ENCODE measurements at places on chromosomes 2 and 18.

DNA sequence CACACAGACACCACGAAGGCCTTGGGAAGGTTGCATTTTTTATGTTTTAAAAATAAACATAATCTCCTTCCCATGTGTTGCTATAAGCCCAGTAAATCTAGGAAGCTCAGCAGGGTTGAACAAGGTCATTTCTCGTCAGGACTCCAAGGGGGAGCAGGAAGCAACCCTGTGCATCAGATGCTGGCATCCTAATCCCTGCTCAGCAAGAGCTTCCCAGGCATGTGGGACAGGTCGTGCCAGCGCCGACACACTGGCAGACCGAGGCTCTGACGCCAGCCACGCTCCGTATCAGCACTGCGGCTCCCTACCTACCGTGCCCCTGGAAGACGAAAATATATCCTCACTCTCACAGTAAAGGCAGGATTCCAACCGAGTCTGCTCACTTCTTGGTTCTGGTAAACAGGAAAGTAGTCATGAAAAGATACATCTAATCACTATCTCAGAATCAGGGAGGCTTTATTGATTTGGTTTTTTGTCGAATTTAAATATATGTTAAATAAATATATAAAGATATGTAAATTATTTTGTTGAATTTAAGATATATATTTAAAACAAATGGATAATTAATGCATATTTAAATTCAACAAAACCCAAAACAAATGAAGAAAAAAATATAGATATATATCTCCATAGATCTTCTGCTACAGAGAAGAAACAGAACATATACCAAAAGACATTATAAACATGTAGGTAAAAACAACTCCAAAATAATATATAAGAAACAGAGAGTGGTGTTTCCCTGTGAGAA is 61.4 kb downstream of the TXNL1 start:
- DNase-seq: no peak

DNA sequence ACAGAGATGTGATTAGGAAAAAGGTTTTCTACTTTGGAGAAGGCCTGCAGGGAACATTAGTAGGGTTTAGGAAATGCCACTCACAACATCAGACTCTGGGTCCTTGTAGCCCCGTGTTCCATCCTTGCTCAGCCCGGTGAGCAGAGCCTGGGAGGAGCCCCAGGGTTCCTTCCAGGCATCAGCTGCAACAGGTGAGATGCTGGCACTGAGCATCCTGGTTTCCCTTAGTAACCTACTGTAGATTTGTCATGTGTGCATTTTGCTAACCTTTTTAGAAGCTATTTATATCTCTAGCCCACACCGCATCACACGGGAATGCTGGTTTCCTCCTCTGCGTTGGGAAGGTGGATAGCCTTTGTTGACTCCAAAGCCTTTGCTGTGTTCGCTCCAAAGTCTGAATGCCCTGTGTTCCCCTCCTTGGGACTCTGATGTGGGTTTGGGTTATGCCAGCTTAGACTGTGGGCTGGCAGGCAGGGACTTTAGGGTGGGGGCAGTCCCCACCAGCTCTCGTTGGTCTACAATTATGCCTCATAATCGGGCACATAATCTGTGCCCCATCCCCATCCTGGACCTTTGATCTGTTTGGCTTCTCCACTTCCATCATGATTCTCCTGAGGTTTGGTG is 69.3 kb downstream of the TMEM247 start:
- DNase-seq: no peak

DNA sequence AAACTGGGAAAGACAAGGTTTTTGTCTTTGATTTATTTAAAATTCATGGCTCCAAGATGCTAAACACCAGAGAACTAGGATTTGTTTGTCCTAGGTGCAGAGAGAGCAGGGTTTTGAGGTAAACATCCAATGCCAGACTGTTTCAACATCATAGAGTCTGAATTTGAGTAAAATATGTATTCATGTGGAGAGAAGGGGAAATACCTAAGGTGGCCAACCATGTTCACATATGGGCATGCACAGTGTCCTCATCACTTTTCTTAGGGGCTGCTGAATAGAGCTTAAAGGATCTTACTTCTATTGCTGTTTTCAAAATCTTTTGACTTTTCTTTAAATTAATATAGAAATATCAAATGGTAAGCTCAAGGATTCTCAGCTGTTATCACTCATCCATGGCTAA is 287.0 kb upstream of the CCDC68 start:
- no peak for DNase-seq

GRCh38 chr2:95525294-95526035 is 40.9 kb upstream of the TRIM43B start:
- no peak for DNase-seq

DNA sequence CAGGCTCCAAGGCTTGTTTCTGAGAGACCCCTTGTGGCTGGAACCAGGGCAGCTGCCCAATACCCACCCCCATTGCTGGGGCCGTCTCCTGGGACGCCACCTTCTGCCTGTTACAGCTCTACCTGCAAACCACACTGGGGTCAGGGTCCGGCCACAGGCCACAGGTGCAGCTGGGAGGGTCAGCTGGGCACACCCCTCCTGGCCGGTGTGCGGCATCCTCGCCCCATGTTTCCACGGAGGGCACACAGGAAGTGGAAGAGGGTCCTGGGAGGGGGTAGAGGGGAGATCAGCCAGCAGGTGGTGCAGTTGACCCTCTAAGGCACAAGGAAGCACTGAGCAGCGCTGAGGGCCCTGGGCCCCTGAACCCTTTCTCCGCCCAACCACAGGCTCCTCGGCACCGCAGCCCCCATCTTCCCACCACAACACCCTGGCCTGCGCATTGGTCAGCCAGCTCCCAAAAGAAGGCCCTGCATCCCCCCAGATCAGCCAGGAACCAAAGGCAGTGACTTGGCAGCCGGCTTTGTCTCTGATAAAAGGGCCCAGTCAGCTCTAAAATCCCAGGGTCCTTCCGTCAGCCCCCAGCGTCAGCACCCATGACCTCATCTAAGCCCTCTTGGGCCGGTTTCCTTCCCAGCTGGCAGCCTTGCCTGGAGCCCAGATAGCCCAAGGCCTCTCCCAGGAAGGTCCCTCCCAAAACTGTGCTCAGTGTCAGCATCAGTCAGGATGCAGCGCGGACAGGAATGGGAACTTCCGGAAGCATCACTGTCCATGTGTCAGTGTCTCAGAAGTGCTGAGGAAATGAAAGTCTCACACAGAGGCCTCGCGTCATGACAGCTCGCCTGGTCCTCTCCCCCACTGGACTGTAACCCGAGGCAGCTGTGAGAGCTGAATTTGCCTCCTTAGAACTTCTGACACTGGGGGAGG is 1.7 kb downstream of the ERFE start:
- DNase-seq: no peak

DNA sequence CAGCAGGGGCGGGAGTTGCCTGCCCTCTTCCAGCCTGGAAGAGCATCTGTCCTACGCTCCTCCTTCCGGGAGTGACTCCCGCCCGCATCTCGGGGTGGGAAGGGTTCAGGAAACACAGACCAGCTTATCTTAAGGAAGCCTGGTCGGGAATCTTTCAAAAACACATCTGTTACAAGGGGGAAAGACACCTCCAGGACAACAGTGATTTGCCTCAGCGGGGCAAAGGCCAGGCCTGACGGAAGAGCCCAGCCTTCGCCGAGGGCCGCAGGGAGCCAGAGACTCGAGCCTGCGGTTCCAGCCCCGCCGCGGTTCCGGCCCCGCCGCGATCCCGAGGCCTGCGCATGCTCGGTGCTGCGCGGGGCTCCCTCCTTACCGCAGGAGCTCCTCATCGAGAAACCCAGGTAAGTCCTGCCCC is 38.1 kb upstream of the TGIF1 start:
- DNase-seq: no peak

DNA sequence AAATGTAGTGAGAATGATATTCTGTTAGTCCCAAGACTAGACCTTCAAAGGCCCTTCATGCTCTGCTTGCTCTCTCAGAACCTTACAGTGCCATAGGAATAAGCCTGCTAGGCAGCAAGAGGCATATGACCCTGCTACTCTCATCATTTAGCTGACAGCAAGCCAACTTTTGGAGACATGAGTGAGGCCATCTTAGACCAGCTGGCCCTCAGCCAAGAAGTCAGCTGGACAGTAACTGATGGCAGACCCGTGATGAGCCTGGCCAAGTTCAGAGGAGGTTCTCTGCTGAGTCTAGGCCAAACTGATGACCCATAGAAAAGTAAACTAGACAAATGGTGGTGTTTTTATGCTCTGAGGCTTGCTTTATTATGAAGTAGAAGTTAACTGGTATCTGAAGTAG is 82.6 kb downstream of the C18orf54 start:
- no peak for DNase-seq

- DNase-seq: no peak
These were observed 17.6 kb downstream of the IFT172 start for GRCh38 chr2:27471961-27472360.

DNA sequence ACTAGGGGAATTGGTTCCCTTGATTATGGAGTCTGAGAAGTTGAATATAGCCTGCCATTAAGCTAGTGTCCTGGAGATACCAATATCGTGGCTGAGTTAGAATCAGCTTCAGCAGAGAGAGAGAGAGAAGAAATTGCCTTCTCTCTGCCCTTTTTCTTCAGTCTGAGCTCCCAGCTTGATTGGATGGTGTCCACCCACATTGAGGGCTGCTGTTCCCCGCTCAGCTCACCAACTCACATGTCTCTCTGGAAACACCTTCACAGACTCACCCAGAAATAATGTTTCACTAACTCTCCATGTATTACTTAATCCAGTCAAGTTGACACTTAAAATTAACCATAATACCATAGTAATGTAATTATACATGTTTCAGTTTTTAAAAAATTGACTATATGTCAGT is 17.9 kb upstream of the TRIM43 start:
- DNase-seq: no peak

- no peak for DNase-seq
These were observed 19.2 kb downstream of the CCDC138 start for GRCh38 chr2:108805782-108806181.

- no peak for DNase-seq
These were observed 125.6 kb upstream of the RPRM start for GRCh38 chr2:153604133-153604532.

DNA sequence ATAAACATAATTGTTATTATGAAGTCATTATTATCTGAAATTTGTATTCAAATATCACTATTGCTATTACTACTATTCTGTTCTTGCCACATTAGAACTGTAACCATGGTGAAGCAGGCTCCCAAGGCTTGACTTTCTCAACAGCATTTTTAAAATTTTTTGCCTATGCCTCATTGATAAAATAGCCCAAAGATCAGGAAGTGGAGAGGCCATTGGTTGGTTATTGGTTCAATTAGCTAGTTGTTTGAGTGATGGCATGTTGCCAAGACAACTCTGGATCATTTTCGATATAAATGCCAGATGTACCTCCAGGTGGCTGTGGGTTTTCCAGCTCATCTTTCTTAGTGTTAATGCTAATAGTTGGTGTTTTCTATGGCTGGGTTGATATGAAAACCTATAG is 513.5 kb downstream of the TRIB2 start:
- no peak for DNase-seq

All from NCI-H1048 (cell line).